ENCODE measurements at places on chromosomes 3 and 15.

DNA sequence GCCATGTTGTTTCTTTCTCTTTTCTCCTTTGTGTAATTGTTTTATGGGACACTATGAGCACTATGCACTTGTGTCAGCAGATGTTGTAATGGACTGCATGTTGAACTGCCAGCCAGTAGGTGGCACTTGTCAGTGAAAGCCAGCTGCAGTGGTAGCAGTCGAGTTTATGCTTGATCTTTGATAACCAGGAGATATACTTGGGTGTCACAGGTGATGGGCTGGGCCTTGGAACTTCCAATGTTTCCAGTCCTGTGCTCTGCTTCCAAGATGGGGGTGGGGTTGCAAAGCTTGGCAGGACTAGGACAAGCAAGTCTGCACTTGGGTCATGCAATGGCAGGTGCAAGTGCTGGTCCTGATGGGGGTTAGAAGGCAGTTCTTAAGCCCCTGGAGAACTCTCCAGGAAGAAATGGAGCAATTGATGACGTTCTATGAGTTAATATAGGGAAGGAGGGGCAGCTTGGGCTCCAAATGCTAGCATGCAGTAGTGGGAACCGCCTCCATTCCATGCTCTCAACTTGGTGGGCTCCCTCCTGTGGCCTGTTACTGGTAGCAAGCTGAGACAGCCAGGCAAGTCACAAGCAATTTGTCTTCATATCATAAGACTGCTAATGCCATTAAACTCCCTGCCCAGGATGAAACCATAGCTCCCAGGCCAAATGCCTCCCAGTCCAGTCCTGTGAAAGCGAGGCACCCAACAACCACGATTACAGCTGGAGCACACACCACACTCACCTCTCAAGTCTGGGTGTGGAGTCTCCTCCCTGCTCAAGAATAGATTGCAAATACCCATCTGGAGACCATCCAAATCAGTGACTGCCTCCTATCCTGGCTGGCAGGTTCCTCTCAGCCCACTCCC lies 287.2 kb downstream of the CGGBP1 start:
- peak; percentile 10 for DNase-seq

DNA sequence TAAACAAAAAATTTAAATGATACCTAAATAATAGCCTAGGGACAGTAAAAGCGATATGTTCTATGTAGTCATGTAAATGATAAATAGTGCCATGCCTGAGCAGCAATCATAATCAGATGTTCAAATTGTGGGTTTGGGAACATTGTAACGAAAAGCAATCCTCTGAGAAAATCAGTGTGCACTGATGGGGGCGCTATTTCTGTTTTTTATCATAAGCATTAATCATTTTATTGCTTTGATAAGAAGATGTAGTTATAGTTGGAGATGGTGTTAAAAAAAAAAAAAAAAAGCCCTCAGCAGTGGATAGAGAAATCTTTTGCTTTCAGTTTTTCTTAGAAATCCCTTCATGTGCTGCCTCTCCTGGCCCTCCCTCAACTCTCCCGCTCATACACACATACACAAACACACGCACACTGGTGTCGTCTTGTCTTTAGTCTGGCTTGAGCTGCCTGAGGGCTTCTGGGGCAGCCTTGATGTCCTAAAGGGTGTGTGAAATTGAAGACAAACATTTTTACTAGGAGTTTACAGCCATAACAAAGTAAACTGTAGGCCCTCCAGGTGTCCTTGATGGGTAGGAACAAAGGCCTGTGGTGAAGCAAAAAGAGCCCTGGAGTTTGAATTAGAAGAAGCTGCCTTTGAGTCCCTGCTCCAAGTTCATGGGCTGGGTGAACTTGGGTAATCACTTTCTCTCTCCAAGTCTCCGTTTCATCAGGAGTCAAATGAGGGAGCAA lies 428.1 kb downstream of the SOX2 start:
- no peak for DNase-seq

- DNase-seq: no peak
These were observed 68.7 kb upstream of the GOLGA8B start for GRCh38 chr15:34651997-34652725.

DNA sequence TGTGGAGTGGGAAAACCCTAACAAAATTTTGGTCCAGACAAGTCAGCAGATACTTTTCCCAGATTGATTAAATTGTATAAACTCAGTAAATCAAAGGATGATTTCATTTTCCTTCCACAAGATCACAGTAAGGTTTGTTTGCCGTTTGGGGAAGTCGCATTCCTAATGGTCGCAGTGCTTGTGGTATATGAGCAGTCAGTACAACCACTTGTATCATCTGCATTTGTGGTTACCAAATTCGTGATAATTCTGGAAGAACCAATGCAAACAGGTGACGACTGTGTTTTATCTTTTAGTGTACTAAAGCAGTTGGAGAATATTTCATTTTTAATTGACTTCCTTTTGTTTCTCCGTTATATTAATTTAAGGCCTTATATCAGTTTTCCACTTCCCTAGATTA lies 100.0 kb upstream of the CNTN6 start:
- DNase-seq: no peak

DNA sequence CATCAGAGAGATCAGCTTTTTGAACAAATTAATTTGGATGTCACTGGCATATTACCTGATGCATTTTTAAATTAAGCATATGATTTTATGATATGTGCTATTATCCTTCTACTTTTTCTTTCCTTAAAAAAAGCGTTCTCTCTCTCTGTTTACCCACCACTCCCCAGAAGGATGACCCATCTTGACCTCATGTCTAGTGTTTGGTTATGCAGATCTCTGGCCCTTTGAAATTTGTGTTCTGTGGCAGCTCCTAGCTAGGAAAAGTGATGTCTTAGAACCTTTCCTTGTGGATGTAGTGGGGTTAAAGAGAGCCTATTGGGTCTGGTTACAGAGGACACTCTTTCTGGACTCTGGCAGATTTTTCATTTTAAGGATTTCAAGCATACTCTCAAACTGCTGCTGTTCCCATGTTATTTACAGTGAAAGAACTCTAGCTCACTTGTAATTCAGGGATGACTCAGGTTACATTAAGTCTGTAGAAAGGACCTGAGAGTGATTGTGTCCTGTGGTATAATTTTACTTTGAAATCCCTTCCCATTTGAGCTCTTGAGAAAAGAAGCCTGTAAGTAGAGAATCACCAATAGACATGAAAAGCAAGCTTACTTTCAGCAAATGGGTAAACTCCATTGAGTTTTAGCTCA lies 23.8 kb downstream of the ARHGEF26 start:
- no peak for DNase-seq

GRCh38 chr15:71891026-71891425 lies 80.7 kb downstream of the NR2E3 start:
- DNase-seq: no peak

GRCh38 chr15:71780115-71780976 lies 30.0 kb upstream of the NR2E3 start:
- peak; percentile 41 for DNase-seq

DNA sequence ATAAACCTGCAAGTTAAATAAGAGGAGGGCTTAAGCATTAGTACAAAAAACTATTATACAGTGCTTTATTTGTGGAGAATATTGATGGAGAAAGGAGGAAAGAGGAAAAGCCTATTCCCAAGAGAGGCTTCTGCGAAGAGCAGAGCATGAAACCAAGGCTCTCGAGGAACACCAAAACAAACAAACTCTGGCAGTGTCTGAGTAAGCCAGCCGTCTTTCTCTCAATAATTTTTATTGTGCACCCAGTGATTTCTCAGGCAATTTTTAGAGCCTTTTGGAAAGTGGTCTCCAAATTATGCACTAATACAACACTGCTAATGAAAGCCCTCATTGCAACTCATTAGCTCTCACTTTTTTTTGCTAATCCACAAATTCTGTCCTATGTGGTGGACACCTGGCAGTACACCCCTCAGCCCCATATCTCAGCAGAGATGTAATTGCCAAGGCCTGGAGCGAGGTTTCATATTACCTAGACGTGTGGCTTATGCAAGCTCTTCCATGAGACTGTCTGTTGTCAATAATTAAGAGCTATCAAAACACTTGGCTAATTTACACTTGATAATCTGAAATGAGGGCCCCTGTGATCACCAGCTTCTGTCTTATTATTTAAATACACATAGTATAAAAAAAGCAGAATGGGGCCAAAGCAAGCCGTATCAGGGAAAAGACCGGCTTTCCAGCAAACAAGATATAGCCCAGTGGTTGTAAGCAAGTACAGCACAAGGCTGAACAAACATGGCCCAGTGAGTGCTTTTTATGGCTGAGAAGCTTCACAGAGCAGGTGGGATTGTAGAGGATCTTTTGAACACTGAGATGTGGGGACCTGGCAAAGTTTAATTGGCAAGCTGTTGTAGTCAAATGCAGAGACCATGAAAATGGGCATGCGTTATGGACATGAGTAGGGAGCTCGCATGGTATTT lies 216.9 kb downstream of the ROBO2 start:
- no peak for DNase-seq

DNA sequence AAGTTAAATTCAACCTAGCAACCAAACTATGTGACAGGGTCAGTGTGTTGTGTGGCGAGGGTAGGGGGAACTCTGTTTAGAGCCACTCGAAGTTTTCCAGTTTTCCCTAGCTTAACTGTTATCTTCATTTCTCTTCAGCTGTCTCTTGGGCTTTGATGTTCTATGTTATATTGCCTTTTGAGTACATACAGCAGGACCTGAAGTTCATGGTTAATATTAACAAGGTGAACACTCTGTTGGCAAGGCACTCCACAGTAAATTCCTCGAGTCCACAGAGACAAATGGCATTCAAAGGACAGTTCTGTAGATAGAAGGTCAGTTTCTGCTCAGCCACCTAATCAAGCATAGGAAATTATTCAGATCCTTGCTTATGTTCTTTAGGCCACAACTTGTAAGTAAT lies 147.9 kb upstream of the DPH6 start:
- no peak for DNase-seq

DNA sequence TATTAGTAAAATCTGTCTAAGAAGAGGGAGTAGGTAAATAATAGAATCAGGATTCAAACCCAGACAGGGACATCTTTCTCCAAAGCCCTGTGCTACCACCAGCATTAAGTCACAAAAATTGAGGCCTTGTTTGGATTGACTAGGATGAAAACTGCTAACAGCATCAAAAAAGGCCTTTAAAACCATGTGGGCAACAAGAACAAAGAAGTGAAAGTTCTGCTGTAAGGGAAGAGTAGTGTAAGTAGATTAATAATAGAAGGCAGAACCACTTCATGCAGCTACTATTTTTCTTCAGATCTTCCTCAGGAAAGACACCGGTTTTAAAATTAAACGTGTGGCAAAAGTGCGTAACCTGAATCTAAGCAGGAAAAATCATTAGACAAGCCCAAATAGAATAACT lies 15.3 kb upstream of the KBTBD12 start:
- no peak for DNase-seq

All from nephron progenitor cell (in vitro differentiated cells).